ENCODE measurements at places on chromosomes 4 and X.

DNA sequence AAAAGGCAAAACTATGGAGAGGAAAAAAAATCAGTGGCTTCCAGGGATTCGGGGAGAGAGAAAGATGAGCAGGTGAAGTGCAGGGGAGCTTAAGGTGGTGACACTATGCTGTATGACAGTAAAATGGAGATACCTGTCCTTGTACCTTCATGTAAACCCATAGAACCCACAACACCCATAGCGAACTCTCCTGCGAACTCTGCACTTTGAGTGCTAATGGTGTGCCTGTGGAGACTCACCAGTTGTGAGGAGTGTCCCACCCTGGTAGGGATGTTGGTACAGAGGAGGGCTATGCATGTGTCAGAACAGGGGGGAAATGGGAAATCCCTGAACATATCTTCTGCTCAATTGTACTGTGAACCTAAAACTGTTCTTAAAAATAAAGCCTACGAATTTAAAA is 42.8 kb downstream of the HMX1 start:
- no peak for DNase-seq

DNA sequence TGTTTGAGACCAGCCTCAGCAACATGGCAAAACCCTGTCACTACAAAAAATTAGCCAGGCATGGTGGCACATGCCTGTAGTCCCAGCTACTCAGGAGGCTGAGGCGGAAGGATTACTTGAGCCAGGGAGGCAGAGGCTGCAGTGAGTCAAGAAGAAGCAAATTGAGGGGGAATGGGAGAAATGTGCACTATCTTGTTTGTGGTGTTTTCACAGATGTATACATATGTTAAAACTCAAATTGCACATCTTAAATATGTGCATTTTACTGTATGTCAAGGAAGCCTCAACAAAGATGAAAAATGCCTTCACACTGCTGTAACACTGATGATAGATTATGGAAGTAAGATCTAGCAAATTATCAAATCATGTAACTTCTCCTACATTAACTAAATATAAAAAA is 44.3 kb downstream of the THOC2 start:
- DNase-seq, result no peak

DNA sequence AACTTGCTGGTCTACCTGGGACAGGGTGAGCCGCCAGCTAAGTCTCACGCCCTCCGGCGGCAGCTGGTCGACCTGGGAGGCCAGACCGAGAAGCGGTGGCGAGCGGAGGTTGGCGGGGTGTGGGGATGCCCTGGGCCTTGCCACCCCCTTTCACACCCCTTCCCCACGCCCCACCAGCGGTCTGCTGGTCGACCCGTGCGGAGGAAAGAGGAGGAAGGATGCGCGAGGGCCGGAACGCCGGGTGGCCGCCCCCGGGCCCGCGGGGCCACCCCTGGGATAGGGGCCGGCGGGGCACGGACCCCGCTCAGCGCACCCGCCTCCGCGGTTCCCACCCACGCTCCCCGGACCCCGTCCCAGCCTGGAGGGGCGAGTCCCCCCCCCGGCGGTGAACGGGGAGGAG is 28.3 kb upstream of the DCAF12L1 start:
- no peak for DNase-seq

- peak; percentile 42 for DNase-seq
These were observed 763 bp downstream of the PYURF start for GRCh38 chr4:88522702-88523324.

GRCh38 chr4:87086143-87086805 is 134.1 kb downstream of the KLHL8 start:
- no peak for DNase-seq

DNA sequence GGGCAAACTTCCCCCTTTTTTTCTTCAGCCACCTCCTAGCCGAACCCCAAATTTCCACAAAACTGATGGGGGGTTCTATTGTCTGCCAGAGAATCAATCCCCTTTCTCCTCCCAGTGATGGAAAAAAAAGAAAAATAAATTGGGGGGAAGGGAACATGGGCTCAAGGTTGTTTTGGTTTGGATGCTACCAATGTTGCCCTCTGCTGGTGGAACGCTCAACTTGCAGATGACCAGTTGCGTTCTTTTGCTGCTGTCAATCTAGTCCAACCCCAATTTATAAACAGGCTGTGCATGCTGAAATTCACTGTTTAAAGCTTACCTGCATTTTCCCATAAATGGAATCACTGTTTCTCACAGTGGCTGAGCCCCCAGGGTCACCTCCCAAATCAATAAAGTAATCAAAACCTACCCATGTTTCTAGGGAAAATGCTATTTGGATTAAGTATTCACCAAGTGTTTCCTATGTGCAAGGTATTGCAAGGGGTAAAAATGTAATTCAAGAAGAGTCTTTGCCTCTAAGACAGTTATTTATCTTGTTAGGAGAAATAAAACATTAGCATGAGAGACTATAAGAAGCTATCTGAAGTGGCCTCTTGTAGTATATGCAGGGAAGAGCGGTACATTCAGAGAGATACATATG is 116.7 kb upstream of the TMEM164 start:
- peak; percentile 13 for DNase-seq

Data from cerebellar cortex (tissue), 1 donor.